ENCODE measurements at places on chromosomes 3 and 15.

- DNase-seq = peak; percentile 48
Observed at GRCh38 chr3:12476238-12476897, 7.9 kb upstream of the TSEN2 start.

- DNase-seq = peak; percentile 96
Observed at GRCh38 chr3:122794779-122795673, at the start of gene SLC49A4. TSS of gene SLC49A4 (plus strand) at chr3:122795069. CDS start at chr3:122795193, 124 bp downstream.

GRCh38 chr3:41997702-41998550, 36.0 kb upstream of the ULK4 start:
- no peak for DNase-seq

DNA sequence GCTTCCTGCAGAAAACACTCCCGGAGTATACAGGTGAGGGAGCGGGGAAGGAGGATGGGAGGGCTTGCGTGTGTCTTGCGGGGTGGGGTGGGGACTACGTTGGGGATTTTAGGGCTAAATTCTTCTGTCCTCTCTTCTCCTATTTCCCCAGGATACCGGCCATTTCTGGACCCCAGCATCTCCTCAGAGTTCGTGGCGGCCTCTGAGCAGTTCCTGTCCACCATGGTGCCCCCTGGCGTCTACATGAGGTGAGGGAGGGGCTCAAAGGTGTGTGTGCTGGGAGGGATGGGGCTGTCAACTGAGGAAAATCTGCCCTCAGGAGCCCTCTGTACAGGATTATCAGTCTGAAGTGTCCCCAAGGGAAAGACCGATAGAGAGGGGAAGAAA, 6.6 kb downstream of the DUOX1 start:
- DNase-seq = no peak

DNA sequence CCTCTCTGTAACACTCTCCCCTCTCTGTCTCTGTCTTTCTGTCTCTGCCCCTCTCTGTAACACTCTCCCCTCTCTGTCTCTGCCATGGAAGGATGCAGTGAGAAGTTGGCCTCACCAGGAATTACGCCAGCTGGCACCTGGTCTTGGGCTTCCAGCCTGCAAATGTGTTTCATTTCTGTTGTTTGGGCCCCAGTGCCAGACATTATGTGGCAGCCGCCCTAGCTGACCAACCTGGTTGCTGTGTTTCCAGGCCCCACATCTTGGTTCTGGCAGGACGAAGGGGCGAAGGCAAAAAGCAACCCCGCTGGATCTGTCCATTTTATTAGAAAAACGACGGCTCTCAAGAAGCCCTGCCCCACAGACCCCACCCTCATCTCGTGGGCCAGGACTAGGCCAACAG, 5.2 kb upstream of the ZXDC start:
- no peak for DNase-seq

DNA sequence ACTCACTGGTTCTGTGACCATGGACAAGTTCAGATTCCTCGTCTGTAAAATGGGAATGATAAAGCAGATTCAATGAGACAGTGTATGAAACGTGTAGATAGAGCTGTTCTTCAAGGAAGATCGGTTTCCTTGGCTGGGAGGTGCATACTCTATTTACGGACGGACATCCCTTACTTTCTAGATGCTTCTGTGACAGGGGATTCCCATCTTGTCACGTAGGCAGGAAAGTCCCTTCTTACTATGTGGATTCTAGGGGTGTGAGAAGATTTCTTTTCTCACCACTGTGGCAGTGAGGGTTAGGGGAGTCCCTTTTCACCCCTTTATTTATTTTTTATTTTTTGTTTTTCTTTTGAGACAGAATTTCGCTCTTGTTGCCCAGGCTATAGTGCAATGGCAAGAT, 180.9 kb upstream of the TBL1XR1 start:
- DNase-seq = no peak

- DNase-seq = no peak
Observed at GRCh38 chr3:117633207-117633606, 923.6 kb downstream of the TUSC7 start.

- peak; percentile 30 for DNase-seq
Observed at GRCh38 chr15:63030101-63030551, 12.4 kb upstream of the TPM1 start.

GRCh38 chr3:51992017-51992682, 3.5 kb downstream of the RPL29 start:
- no peak for DNase-seq

GRCh38 chr3:113769551-113769950, 22.7 kb downstream of the ATP6V1A start:
- peak; percentile 58 for DNase-seq

DNA sequence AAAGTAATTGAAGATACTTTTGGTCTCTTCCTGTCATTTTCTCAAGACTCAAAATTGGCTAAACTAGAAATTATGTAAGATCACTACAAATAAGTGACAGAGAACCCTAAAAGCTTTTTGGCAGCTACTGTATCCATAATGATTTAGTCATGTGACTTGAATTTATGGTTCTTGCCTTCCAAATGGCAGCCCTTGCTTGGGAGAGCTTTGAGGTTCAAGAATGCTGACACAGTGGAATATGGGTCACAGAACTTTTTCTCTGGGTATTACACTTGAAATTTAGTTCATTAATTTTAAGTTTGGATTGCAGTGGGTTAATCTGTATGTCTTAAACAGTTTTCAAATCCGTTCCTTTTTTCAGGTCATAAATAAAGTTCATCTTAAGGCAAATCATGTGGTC, 14.0 kb downstream of the LMLN start:
- DNase-seq = no peak

DNA sequence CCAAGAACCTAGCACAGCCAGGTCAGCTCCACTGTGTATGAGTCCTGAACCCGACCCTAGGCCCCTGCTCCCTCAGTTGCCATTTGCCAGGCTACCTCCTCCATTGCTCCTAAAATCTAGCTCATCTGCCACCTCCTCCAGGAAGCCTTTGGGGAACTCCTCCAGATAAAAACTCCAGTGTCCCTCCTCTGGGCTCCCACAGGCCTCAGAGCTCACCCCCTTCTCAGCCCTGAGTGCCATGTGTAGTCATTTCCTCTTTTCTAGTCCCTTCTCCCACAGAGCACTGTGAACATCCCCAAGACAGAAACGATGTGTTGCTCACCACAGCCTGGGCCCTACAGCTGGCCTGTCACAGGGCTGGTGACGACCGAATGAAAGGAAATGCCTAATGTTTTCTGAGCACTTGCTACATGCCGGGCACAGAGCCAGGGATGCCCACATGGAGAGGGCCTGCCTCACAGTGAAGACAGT, 61.0 kb downstream of the IQSEC1 start:
- no peak for DNase-seq

GRCh38 chr15:29914511-29914926, 92.3 kb upstream of the TJP1 start:
- DNase-seq = no peak

DNA sequence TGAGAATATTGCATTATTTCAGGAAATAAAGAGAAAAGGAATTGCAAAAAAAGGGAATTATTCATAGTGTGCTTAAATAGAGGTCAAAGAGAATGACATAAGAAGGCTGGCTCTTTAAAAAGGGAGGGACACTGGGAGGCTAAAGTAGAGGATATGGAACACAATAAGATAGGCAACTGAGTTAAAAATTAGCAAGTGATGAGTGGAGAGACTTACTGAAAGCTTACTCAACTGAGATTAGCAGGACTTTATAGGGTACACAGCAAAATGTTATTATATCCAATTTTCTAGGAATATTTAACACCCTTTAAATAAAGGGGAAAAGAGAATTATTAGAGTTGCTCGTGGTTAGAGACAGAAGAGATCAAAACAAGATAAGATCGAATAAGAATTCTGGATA, 375.2 kb downstream of the LSAMP start:
- DNase-seq = no peak

DNA sequence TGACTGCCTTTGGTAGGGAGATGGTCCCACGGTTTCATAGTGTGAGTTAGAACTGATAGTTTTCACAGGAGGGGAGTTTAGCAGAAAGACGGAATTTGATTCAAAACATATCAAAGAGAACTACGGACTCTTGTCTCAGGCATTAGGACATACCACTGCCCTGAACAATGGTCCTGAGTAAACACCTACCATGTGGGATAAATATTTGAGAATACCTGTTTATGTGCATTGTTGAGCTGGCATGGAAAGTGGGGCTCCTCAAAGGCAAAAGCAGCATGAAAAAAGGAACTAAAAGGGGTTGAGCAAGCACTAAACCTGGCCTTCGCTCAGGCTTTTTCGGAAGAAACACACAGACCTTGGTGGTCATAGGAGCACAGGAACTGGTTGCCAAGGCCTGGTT, 144.4 kb downstream of the ZNF621 start:
- no peak for DNase-seq

GRCh38 chr3:50299929-50300680, 900 bp upstream of the HYAL3 start:
- no peak for DNase-seq
